ENCODE measurements at places on chromosomes 3 and 15.
A peak's percentile ranks its signal among the peaks of the same experiment; 100 is the strongest.

GRCh38 chr3:45182915-45183871 is 37.0 kb upstream of the CDCP1 start:
- DNase-seq: no peak

DNA sequence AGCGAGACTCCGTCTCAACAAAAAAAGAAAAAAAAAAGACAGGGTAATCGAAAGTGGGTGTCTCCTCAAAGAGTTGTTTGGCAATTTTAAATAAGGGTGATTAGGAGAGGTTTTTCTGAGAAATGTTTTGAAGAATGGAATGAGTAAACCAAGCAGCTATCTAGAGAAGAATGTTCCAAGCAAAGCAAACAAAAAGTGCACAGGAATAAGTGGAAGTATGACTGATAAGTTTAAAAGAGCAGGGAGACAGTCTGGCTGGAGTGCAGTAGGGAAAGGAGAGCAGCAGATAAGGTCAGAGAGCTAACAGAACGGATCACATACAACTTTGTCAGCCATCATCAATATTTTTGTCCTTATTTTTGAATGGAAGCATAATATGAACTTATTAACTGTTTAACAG is 853.5 kb downstream of the TUSC7 start:
- DNase-seq: no peak

DNA sequence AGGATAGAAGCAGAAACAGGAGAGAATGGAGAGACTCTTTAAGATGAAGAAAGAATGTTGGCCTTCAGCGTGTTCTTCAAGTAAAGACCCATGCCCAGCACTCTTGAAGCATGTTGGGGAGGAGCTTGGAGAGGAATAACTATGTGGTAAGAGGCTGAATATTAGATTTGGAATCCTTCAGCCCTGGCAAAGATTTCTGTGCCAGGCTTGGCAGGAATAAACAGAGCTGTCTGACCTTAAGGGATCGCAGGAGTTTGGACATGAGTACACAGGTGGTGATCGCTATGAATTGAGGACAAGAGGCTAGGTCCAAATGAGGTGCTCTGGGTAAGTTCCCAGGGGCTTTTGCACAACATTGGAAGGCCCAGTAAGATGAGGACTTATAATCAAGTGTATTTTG is 132.6 kb upstream of the TBL1XR1 start:
- DNase-seq: no peak

DNA sequence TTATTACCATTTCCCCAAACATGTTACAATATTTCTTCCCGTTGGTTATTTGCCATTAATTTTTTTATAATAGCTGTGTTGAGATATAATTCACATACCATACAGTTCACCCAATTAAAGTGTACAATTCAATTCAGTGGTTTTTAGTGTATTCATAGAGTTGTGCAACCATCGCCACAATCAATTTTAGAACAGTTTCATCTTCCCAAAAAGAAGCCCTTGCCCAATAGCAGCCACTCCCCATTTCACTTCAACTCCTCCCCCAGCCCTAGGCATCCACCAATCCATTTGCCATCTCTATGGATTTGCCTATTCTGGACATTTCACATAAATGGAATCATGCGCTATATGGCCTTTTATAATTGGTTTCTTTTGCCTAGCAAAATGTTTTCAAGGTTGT is 225.1 kb downstream of the EPHB1 start:
- DNase-seq: no peak

- DNase-seq: no peak
Measured at GRCh38 chr15:51623386-51623938, 891 bp upstream of the DMXL2 start.

GRCh38 chr3:110684466-110684865 is 387.1 kb upstream of the NECTIN3 start:
- peak; percentile 33 for DNase-seq

DNA sequence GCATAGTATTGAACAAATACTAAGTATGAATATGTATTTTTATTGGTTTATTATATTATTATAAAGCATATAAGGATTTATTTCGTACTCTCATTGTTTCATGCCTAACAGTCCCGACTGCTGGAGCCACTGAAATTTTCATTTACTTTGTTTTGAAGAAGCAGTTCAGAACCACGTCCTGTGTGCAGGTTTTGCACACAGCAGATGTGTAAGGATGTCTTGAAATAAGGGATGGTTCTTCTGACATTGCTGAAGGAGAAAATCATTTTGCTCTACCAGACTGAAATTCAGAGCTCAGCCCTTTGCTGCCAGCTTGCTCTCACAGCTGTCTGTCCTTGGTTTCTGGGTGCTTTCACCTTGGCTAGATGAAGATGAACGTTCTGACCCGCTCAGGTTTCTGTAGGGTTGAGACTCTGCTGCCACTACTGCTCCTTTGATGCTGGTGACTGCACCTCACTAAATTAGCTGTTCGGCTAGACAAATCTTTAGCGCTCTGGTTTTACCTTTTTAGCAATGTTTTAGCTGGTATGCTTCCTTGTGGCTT is 54.2 kb downstream of the UBE2E1 start:
- no peak for DNase-seq

- no peak for DNase-seq
Measured at GRCh38 chr3:181707980-181708379, 3.7 kb upstream of the SOX2 start.

DNA sequence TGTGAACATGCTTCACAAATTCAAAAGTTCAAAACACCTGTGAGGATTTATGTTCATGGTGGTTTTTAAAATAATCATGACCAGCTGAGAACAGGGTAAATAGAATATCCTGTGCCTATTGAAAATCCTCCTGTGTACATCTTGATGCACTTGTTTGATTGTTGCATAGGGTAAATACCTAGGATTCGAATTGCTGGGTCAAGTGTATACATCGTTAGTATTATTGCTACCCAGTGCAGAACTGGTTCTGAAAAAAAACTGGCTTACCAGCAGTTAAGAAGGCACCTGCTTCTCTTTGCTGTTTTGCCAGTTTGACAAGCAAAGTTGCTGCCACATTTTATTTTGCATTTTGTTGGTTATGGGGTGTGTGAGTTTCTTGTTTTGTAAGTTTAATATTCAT is 272.6 kb downstream of the CLSTN2 start:
- DNase-seq: no peak

- DNase-seq: no peak
Measured at GRCh38 chr3:11099306-11099705, 55.0 kb upstream of the HRH1 start.

DNA sequence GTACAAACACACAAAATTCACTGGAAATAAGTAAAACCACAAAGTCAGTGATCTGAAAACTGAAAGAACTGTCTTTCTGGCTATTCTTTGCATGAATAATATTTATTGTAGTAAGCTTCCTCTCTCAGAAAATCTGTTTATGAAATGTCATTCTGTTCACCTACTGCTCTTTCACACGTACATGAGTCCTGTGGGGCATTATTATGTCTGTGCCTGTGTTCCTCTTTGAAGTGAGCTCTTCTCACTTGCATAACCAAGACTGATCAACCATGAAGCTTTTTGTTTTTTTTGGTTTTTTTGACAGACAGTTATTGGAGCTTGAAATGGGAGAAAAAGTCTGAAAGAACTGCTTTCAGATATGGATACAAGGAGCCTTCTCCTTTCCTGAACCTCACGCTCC is 195.8 kb downstream of the PLCH1 start:
- no peak for DNase-seq

DNA sequence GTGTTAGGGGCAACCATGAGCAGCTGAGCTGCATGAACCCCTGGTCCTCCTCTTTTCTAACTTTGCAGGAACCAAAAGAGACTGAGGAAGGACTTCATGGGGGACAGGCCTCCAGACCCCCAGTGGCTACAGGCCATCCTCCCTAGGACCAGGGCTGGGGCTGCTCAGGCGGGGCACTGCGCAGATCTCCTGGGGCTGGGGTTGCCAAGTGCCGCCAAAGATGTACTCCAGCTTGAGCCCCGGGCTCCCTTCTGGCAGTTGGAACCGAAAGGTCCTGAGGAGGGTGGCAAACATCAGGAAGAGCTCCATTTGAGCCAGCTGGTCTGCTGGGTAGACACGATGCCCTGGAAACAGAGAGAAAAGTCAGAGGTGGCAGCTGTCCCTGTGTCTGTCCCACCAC is 11.1 kb upstream of the PARL start:
- no peak for DNase-seq

DNA sequence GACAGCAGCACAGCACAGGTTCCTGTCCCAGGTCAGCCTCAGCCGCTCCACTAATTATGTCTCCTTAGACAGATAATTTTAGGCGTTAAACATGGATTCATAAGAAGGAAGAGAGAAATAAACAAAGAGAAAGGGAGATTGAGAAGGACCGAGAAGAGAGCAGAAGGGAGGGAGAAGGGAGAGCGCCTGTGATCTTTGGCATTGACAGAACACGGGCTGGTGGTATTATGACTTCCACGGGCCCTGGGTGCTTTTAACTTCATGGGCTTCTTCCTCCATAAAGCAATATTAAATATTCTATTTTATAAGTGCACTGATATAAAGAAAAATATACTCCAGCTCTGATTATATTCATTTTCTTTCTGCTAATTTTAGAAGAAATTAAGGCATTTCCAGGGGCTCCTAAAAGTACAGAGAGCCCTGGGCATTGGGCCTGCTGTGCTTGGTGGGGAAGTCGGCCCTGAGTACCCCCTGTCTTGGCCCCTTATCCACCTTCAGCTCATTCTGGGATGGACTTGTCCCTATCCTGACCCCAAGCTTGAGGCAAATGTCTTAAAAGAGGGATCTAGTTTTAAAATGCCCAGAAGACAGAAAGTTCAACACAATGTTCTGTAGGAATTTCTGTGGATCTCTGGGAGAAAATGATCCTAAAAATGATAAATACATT is 135.3 kb downstream of the MEX3B start:
- DNase-seq: no peak

GRCh38 chr15:89002281-89002761 is 85.9 kb upstream of the ABHD2 start:
- no peak for DNase-seq

- no peak for DNase-seq
Measured at GRCh38 chr3:155019575-155019974, 60.5 kb upstream of the MME start.

DNA sequence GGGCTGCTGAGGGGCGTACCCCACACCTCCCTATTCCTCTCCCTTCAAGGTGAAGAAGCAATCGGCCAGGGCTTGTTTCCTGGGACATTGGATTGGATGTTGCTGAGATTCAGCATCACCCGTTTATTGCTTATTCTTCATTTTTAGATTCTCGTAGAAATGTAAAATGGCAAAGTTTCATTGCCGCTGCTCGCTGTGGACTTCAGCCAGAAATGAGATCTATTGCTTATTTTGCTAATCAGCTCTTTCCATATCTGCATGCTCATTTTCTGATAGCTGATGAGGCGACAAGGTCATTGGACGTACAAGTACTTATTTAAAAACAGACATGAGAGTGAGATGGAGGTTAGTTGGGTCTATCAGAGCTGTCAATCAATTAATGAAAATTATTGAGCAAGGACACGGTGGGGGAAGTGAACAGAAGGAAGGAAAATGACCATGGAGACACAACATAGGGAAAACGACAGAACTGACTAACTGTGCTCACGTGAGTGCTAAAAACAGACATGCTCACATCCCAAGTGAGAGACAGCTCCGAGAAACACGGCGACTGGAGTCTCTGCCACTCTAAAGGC is 471.2 kb downstream of the NR2F2 start:
- DNase-seq: peak; percentile 8

GRCh38 chr3:45547764-45548680 is 46.5 kb upstream of the LIMD1 start:
- no peak for DNase-seq

GRCh38 chr15:49290191-49290590 is 120.1 kb downstream of the GALK2 start:
- DNase-seq: peak; percentile 21

DNA sequence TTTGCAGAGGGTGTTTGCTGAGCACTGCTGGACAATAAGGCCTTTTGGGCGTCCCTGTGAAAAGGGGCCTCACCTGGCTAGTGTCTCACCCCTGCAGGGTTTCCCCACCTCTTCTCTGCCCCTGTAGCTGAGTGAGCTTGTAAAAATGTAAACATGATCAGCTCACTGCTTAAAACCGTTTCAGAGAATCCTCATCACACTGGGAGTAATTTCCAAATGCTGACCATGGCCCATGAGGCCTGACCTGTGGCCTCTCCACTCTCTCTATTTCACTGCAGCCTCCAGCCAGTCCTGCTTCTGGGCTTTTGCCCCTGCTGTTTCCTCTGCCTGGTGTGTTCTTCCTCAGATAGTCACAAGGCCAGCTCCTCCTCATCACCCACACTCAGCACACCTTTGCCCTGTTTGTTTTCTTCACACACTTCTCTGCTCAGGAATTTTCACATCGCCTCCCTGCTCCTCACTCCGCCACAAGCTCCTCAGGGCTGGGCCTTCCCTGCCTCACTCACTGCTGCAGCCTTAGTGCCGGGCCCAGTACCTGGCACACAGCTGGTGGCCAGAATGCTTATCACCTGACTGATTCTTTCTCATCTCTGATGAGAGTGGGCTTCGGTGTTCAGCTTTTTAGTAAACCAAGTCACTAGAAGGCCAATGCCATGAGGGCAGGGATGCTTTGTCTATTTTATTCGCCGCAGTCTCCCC is 79.3 kb upstream of the SEC13 start:
- no peak for DNase-seq

DNA sequence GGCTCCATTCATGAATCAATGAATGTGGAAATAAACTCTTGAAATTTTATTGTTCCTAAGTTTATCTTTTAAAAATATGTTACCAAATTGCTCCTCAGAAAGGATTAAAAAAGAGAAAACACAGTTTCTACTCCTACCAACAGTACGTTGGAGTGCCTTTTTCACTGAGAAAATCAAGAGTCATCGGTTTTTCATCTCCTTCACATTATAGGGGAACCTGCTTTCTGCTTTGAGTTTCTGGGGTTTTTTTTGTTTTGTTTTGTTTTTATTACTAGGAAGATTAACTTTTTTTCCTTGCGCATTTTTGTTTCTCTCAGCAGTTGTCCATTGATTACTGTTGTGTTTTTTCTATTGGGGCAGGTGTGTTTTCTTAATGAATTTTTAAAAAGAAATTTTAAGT is 3.5 kb downstream of the ARL13B start:
- DNase-seq: no peak

Data from right lung (tissue), 10 donors.